DND-41 (cell line): ENCODE measurements at places on chromosomes 7 and 10.

DNA sequence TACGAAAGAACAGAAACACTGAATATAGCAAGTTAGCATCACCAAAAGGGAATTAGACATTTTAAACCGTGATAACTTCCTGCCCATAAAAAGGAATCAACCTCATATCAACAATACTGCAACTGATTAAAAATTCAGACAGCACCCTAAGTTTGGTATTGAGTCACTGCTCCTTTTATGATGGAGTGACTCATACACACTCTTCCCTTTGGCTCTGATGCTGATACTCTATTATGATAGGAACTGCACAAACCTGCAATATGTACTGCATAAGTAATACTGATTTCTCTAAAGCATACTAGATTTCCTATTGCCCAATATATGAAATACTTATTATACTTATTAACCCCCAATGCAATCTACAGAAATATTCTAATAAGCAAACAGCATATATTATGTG is 118.7 kb downstream of the PARD3 start:
- no peaks in the 10 kb centered on the region; the same call in 1 of the 2 replicates for H3K4me1 ChIP-seq
- H3K4me3 ChIP-seq: no peak overlapping the region
- peaks cover 22% of the 10 kb centered on the region for H3K36me3 ChIP-seq
- DNase-seq: no peak

DNA sequence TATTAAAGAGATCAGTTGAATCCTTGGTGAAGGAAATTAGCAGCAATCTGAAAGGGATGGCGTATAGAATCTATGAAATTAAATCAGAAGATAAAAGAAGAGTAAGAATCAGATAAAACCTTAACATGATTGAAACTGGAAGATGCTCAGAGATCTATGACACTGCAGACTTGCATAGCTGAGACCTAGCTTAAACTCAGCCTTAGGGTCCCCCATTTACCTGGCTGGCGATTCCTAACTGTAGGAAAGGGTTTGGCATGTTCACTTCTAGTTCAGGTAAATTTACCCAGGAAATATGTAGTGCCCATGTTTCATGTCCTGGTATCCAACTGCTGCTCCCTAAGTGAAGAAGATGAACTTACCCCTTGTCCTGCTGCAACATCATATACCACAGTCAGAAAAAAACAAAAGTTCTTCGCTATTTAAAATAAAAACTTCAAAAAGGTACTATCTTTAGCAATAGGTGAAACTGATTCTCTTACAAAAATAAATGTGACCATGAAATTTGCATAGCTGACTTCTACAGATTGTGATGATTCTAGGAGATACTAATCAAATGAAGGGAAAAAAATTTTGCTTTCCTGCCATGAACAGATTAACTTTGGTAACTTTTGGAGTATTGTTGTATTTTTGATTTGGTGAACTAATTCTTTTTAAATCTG is 47.8 kb upstream of the TMEM243 start:
- H3K27me3 ChIP-seq: no peaks in the 10 kb centered on the region
- no peak for DNase-seq
- H3K4me1 ChIP-seq: no peaks in the 10 kb centered on the region
- no peak overlapping the region for H3K27ac ChIP-seq
- no peak overlapping the region for H3K4me3 ChIP-seq

- H3K36me3 ChIP-seq: no peaks in the 10 kb centered on the region
- no peak for DNase-seq
- H3K27me3 ChIP-seq: no peaks in the 10 kb centered on the region
- peaks cover 16% of the 10 kb centered on the region for H3K4me1 ChIP-seq
- H3K27ac ChIP-seq: no peak overlapping the region
Measured at GRCh38 chr10:123991611-123992570, 100.3 kb upstream of the CPXM2 start.

DNA sequence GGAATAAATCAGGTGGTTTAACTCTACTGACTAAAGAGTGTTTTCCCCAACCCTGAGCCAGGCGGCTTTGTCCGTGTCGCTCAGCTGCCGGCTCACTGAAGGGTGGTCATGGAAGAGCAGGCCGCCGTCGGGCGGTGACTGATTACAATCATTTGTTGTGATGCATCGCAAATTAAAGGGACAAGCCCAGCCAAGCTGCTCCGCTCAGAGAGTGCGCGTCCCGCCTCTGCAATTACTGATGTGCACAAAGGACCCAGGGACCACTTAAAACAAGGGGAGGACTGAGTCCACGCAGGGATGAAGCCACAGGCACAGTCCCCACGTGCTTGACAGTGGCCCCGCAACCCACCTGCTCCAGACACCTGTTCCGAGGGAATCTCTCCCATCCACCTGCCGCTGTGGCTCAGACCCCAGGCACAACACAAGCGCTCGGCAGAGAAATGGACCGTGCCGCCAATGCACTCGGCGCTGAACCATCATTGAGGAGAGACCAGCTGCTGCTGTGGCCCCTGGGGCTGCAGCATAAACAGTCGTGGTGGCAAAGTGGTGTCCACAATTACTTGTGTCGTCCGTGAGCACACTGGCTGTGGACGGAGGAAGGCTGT is 526.5 kb downstream of the PTPRN2 start:
- no peaks in the 10 kb centered on the region for H3K4me1 ChIP-seq
- H3K27me3 ChIP-seq: no peaks in the 10 kb centered on the region
- H3K4me3 ChIP-seq: no peak overlapping the region
- no peak for DNase-seq

- no peaks in the 10 kb centered on the region for H3K27me3 ChIP-seq
- H3K4me3 ChIP-seq: no peak overlapping the region
- no peaks in the 10 kb centered on the region for H3K36me3 ChIP-seq
Measured at GRCh38 chr7:134129856-134130523, 2.9 kb downstream of the LRGUK start.

DNA sequence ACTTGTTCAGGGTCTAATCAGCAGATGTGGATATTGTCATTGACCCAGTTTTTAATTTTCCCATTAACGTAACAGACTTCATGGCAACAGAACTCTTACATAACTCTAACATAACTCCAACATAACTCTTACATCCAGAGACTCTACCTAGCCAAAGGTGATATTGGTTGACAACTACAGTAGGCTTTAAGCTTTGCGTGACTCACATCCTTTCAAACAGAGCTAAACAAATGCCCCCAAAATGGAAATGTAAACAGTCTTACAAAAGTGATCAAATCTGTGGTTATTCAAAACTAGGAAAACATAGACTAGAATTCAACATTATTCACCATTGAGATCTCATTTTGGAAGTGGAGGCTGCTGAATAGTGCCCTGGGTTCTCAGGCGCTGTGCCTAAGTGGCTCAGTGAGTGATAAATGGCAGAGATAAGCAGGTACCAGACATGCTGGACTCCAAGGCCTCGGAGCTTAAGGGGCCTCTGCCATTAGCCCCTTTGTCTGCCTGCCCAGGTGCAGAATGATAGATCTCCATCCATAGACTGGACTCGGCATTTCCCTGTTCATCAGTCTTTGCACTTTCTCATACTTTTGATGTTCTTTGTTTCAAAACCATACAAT is 34.3 kb upstream of the BTBD16 start:
- no peaks in the 10 kb centered on the region for H3K4me1 ChIP-seq
- no peak overlapping the region for H3K27ac ChIP-seq
- H3K36me3 ChIP-seq: no peaks in the 10 kb centered on the region
- DNase-seq: no peak

GRCh38 chr7:153920126-153920525 is 132.1 kb upstream of the DPP6 start:
- H3K27ac ChIP-seq: no peak overlapping the region
- no peaks in the 10 kb centered on the region for H3K4me1 ChIP-seq
- no peaks in the 10 kb centered on the region for H3K36me3 ChIP-seq
- H3K4me3 ChIP-seq: no peak overlapping the region

- no peaks in the 10 kb centered on the region for H3K4me1 ChIP-seq
- no peaks in the 10 kb centered on the region for H3K36me3 ChIP-seq
- DNase-seq: no peak
- no peak overlapping the region for H3K4me3 ChIP-seq
- H3K27me3 ChIP-seq: no peaks in the 10 kb centered on the region
Measured at GRCh38 chr7:143974459-143974858, 19.8 kb downstream of the OR2F1 start.

GRCh38 chr10:70477661-70478162 is 855 bp upstream of the PALD1 start:
- no peaks in the 10 kb centered on the region for H3K36me3 ChIP-seq
- peak; percentile 87 for DNase-seq
- H3K27ac ChIP-seq: no peak overlapping the region
- peaks cover 41% of the 10 kb centered on the region for H3K4me1 ChIP-seq

DNA sequence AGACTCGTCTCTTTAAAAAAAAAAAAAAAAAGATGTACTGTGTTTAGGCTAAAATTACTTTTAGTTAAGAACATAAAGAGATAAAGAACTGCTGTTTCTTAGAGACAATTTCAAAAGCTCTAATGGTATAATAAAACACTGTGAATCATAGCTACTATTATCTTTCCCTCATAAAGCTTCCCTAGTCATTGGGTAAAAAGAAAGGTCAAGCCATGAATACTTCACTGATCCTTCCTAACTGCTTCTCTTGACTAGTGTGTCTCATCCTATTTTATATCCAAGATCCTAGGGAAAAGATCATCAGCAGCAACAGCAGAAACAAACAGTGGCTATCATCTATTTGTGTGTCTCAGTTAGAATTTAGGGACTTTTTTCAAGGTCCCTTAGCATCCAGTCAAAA is 10.5 kb downstream of the YME1L1 start:
- H3K27ac ChIP-seq: no peak overlapping the region
- peaks cover 5% of the 10 kb centered on the region; the same call in 1 of the 2 replicates for H3K4me1 ChIP-seq
- H3K27me3 ChIP-seq: no peaks in the 10 kb centered on the region
- DNase-seq: no peak

DNA sequence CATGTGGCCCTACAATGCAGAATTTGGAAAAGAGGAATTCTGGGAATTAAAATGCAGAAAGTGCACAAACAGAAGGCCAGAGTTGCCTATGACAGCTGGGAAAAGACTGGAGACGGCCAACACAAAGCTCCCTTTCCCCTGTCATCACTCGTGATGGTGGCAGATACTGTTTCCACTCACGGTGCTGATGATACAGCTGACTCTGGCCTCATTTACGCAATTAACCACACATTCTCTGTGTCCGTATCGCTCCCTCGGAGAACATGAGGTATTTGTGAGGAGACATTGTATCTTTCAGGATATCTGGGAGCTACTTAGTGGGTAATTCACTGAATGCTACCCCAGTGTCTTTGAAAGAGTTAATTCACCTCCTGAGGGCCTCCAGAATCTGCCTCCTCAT is 172.8 kb downstream of the TAX1BP1 start:
- no peaks in the 10 kb centered on the region for H3K36me3 ChIP-seq
- H3K27ac ChIP-seq: no peak overlapping the region
- no peaks in the 10 kb centered on the region for H3K4me1 ChIP-seq
- H3K4me3 ChIP-seq: no peak overlapping the region
- H3K27me3 ChIP-seq: no peaks in the 10 kb centered on the region
- no peak for DNase-seq

DNA sequence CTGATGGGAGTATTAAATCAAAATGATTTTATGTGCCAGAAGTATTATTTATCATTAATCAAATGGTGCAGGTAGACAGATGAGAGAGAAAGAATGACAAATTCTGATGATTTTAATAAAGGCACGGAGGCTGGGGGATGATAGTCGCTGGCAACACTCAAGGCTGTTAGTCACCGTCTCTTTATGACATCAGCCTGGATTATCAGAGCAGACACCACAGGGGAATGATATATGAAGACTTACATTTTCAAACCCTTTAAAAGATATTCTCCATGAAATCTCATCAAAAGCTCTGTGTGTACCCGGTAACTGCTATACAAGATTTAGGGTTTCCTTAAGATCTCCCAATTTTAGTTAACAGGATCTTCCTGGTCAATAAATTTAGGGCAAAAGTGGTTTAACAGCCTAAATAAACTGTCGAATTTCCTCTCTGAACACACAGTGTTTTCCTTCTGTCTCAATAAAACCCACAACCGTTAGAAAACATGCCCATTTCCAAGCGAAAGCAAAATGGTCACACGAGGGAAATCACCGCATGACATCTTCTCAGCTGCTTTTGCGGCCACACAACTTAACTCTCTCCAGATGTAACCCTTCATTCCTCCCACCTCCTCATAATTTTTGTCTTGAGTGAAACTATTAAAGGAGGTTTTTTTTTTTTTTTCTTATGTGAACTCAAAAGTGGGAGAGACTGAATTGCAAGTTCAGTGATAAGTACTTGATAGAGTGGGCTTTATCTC is 133.2 kb upstream of the FAM171A1 start:
- no peaks in the 10 kb centered on the region for H3K36me3 ChIP-seq
- no peak for DNase-seq
- H3K4me1 ChIP-seq: no peaks in the 10 kb centered on the region

DNA sequence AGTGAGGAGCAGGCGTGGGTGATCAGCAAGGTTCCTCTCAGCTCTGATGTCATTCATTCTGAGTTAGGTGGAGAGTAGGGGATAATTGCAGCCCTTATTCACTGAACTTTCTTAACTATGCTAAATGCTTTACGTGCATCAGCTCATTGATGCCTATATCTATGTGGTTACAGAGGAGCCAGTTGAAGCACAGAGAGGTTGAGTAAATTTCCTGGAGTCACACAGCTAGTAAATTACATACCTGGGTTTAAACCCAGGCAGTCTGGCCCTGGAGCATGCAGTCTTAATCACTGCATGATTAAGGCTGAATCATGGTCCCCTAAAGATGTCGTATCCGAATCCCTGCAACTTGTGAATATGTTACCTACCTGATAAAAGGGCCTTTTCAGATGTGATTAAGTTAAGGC is 99.6 kb downstream of the GRK5 start:
- H3K36me3 ChIP-seq: no peaks in the 10 kb centered on the region
- H3K27ac ChIP-seq: peak overlapping the region; percentile 77
- H3K27me3 ChIP-seq: peaks cover 4% of the 10 kb centered on the region
- peak overlapping the region; percentile 32; the same call in 1 of the 2 replicates for H3K4me3 ChIP-seq
- H3K4me1 ChIP-seq: peaks cover 50% of the 10 kb centered on the region

DNA sequence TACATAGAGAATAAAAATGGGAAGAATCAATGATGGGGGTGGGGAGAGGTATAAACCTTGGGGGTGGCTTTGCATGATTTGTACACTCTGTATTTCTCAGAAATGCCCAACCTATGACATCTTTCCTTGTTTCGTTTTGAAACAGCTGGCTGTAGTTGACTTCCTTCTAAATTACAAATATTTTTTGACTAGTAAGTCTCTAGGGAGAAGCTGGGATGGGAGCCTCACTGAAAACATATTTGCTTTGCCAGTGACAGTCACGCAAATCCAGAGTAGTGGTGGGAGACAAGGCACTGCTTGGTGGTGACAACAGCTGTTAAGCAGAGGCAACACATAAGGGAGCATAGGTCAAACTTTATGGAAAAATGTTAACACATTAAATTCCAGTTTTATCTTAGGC is 440.5 kb downstream of the SEMA3D start:
- no peak overlapping the region for H3K4me3 ChIP-seq
- no peaks in the 10 kb centered on the region for H3K4me1 ChIP-seq
- no peaks in the 10 kb centered on the region for H3K27me3 ChIP-seq
- no peak for DNase-seq
- no peaks in the 10 kb centered on the region for H3K36me3 ChIP-seq

GRCh38 chr7:72405418-72405817 is 6.7 kb downstream of the CALN1 start:
- 0 out of 2 replicates have a peak, but pooled peaks cover 3% of the 10 kb centered on the region for H3K4me1 ChIP-seq
- no peak overlapping the region for H3K27ac ChIP-seq
- no peak for DNase-seq
- H3K27me3 ChIP-seq: no peaks in the 10 kb centered on the region

- peaks cover 14% of the 10 kb centered on the region for H3K4me1 ChIP-seq
- H3K27ac ChIP-seq: no peak overlapping the region
- H3K36me3 ChIP-seq: peaks cover 5% of the 10 kb centered on the region; the same call in 1 of the 2 replicates
Measured at GRCh38 chr7:102040569-102040968, 223.1 kb downstream of the CUX1 start.

GRCh38 chr10:88680958-88681357 is 16.7 kb downstream of the LIPF start:
- no peaks in the 10 kb centered on the region for H3K36me3 ChIP-seq
- H3K4me1 ChIP-seq: no peaks in the 10 kb centered on the region
- no peak overlapping the region for H3K27ac ChIP-seq
- no peak for DNase-seq
- peaks cover 10% of the 10 kb centered on the region for H3K27me3 ChIP-seq
